ENCODE measurements at places on chromosomes 4 and X. TPM values are rescaled to one million over a fixed set of nuclear protein-coding genes. Genes with fewer than 3 reads are reported as not detected.

The CSTF2 gene
- 15.2 TPM for total RNA-seq

DNA sequence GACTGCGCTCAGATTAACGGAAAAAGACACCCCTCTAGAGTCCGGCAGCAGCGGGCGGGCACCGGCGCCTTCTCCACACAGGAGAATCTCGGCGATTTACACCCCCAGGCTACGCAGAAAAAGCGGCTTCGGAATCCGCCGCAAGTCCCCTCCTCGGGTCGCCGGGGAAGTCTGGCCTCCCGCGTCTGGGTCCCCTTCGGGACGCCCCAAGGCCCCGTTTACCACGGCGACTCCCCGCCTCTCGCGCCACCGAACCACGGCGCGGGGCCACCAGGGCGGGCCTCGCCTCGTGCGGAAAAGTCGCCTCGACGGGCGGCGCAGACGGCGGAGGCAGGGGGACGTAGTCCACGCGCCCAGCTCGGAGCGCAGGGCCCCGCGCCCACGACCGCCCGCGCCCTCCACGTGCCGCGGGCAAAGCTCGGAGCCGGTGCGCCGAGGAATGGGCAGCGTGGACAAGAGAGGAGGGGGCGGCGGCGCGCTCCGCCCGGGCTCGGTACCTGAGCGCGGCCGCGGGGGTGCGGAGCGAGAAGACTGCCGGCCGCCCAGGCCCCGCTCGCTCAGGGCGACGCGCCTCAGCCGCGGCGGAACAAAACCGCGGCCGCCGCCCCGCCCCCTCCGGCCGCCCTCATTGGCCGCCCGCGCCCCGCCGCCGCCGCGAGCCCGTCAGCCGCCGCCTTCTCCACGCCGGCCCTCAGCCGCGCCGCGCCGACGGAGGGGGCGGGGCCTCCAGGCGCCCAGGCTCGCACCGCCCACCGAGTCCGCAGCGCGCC lies at the start of gene FAM53A:
FAM53A (minus strand) TSS at position 578 of the 770 bp plus-strand sequence. CDS start 15,572 bp downstream, outside the sequence.
- no peaks in the 10 kb centered on the region for H3K36me3 ChIP-seq
- H3K4me1 ChIP-seq, result peaks cover 7% of the 10 kb centered on the region
- H3K4me3 ChIP-seq, result peak within 1 kb of the TSS; percentile 52
- H3K27ac ChIP-seq, result peak within 1 kb of the TSS; percentile 52

DNA sequence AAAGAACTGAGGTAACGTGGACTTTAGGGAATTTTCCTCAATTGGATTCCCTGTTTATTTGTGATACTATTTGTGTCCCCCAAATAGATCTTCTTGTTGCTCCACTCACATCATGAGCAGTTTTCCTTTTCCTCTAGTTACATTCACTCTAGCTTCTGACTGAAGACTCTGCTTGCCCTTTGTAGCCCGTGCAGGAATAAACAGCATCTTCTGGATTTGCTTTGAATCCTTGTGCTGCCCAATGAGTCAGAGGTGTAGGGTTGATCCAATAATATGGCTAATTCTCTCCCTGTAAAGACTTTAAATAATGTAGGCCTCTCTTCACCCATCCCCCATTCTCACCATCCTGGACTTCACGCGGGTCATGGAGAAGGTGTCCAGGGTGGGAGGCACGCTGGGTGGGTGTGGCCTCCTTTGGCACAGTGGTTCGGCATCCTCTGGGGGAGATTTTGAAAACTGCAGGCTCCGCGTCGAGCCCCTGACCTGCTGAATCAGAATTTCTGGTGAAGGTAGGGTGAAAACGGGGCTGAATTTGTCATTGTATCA lies 9.0 kb downstream of the HAND2 start:
- H3K4me3 ChIP-seq, result no peak overlapping the region
- H3K36me3 ChIP-seq, result no peaks in the 10 kb centered on the region
- H3K4me1 ChIP-seq, result peaks cover 14% of the 10 kb centered on the region
- no peak for DNase-seq
- H3K27ac ChIP-seq, result no peak overlapping the region

DNA sequence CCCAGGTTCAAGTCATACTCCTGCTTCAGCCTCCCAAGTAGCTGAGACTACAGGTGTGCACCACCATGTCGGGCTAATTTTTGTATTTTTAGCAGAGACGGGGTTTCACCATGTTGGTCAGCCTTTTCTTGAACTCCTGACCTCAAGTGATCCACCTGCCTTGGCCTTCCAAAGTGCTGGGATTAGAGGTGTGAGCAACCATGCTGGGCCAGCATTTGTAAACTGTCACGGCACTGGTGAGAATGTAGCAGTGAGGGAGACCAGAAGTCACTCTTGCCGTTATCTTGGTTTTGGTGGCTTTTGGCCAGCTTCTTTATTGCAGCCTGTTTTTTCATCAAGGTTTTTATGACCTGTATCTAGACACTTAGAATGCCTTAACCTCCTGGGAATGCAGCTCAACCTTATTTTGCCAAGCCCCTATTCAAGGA lies 22.4 kb downstream of the PCDH18 start:
- no peaks in the 10 kb centered on the region for H3K27me3 ChIP-seq
- H3K27ac ChIP-seq, result no peak overlapping the region
- H3K4me3 ChIP-seq, result no peak overlapping the region
- no peaks in the 10 kb centered on the region for H3K4me1 ChIP-seq

GRCh38 chr4:153790962-153791551 lies 2.2 kb upstream of the SFRP2 start:
- no peak overlapping the region for H3K4me3 ChIP-seq
- H3K27ac ChIP-seq, result no peak overlapping the region
